Stimulated activated CD4-positive, alpha-beta T cell treated with anti-CD3 and anti-CD28 coated beads, TNF-alpha, amount 100 ng/mL, for 1 hour (primary cell): ENCODE measurements at places on chromosomes 2 and 18.

- no peak for DNase-seq
Observed at GRCh38 chr2:150178591-150178990, 308.9 kb downstream of the RND3 start.

DNA sequence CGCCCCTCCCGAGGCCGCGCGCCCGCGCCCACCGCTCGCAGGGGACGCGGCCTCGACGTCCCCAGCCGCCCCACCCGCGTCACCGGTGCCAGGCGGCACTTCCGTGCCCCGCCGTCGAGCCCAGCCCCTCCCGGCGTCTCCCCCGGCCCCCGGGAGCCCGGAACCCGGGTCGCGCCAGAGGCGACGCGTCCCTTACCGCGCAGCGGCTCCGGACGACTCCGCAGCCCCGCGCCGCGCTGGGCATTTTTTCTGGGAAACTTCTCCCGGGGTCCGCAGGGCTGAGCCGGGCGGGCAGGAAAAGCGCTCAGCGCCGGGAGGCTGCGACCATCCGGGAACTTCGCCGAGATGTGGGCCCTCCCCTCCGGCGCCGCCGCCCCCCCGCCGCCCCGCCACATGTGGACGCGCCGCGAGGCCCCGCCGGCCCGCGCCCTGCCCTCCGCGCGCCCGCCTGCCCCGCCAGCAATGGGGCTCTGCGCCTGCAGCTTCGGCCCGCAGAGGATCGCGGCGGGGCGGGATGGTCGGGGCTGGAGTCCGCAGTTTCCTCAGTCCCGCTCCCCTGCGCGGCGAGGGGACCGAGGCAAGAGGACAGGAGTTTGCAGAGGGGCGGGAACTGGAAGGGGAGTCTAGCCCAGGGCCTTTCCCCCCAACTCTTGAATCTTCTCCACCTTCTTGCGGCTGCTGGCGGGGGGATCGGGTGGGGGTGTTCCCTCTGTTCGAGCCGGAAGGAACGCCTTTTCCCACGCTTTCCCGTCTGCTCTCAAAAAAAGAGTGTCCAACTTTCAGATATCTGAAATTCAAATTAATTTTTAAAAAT, 81.5 kb downstream of the CHRNA1 start:
- no peak for DNase-seq

- no peak for DNase-seq
Observed at GRCh38 chr2:126975671-126976655, 77.3 kb downstream of the TEX51 start.

GRCh38 chr2:99842451-99842850, 299.9 kb downstream of the AFF3 start:
- DNase-seq: no peak

GRCh38 chr2:58669998-58670397, 428.9 kb upstream of the FANCL start:
- no peak for DNase-seq

DNA sequence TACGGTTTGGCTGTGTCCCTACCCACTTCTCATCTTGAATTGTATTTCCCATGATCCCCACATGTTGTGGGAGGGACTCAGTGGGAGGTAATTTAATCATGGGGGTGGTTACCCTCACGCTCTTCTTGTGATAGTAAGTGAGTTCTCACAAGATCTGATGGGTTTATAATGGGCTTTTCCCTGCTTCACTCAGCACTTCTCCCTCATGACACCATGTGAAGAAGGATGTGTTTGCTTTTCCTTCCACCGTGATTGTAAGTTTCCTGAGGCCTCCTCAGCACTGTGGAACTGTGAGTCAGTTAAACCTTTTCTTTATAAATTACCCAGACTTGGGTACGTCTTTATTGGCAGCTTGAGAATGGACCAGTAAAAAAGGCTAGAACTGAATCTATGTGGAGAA, 750.0 kb upstream of the ID2 start:
- no peak for DNase-seq

- no peak for DNase-seq
Observed at GRCh38 chr2:14654835-14655282, 22.3 kb downstream of the LRATD1 start.
